ENCODE measurements at places on chromosomes 3 and 15.

- no peak for DNase-seq
These were observed 301.7 kb downstream of the OXSM start for GRCh38 chr3:26091626-26092025.

GRCh38 chr3:159169828-159170227, 368.0 kb downstream of the MFSD1 start:
- DNase-seq = no peak

DNA sequence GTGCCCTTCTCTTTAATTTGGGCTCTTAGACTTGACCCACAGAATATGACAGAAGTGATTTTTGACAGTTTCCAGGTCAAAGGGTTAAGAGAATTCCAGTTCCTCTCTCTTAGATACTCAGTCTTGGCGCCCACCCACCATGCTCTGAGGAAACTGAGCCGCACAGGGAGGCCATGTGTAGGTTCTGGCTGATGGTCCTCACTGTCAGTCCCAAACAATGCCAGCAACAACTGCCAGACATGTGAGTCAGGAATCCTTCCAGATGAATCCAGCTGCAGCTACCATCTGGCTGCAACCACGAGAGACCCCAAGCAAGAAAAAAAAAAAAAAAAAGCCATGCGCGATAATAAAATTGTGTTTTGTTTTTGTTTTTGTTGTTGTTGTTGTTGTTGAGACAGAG, 326.6 kb downstream of the MAGI1 start:
- no peak for DNase-seq

GRCh38 chr3:39385456-39386090, 2.4 kb downstream of the SLC25A38 start:
- DNase-seq = no peak

DNA sequence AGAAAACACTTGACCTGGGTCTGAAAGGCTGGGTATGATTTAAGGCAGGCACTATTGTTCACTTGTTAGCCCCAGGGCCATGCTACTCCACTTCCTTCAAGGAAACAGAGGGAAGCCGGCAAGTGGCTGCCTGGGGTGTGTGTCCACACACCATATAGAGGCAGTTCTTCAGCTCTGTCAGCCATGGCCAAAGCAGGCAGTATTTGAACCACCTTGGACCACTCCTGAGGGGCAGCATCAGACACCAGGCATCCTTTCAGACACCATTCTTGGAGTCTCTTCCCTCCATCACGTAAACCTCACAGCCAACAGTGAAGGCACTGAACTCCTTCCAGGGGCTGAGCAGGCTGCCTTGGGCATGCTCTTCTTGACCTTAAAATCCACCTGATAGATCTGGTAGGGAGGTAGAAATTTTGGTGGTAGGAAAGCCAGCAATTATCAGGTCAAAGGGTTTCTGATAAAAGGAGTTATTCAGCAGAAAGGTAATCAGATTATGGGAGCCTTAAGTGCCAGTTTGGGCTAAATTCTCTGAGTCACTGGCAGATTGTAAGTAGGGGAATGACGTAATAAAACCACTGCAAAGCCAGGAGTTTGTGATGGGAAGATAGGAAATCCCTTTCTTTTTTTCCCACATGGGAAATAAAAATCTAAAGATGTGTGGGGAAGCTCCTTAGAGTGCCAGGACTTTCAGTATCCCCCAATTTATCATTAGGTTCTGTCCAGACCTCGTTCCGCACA, 20.2 kb downstream of the TGFBR2 start:
- no peak for DNase-seq

GRCh38 chr3:43023066-43023465, 44.0 kb downstream of the GASK1A start:
- no peak for DNase-seq

GRCh38 chr3:149224736-149225594, 3.3 kb upstream of the CP start:
- peak; percentile 84 for DNase-seq
